H9 (cell line): ENCODE measurements at places on chromosomes 5 and 9.

GRCh38 chr5:158634714-158635113 is 465.0 kb downstream of the EBF1 start:
- no peak for DNase-seq

GRCh38 chr5:92922231-92922967 is 658.6 kb downstream of the NR2F1-AS1 start:
- DNase-seq = no peak

DNA sequence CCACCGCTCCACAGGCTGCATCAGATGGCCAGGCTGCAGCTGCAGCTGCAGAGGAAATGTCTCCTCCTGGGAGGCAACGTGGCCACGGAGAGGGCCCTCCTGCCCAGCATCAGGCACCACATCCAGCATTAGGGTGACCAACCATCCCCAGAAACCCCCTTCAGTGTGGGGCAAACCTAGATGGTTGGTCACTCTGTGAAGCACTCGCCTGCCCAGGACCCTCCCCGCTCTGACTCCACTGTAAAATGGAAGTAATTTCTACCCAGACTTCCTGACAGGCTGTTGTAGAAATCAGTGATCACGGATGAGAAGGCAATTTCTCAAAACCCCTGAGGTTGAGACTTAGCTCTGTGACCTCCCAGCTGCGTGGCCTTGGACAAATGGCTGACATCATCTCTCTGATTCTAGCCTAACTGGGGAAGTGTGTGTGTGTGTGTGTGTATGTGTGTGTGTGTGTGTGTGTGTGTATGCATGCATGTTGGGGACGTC is 31.6 kb downstream of the B4GALT1 start:
- DNase-seq = no peak

- DNase-seq = no peak
Observed at GRCh38 chr9:2477755-2478154, 143.8 kb upstream of the VLDLR start.

DNA sequence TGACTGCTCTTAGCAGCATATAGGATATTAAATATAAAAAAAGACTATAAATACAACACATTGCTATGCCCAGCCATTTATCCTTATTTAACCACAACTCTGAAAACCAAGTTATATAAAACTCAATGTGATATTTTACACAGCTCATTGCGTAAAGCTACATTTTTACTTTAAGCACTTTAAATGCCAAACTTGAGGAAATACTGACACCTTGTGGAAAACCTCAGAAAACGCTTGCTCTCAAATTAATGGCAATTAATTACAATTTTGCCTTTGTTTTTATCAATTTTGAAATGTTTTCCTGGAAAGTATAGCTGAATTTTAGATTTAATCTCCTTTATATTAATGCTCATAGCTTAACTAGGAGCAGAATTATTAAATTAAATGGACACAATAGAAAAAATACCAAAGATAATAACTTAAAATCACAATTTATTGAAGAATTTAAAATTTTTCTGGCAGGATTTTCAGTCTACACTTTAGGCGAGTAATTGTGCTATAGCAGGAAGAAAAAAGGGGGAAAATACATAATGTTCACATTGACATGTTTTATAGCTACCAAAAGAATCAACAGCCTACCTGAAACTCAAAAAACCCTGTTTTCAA is 25.2 kb upstream of the PLAC8L1 start:
- no peak for DNase-seq

GRCh38 chr5:176424181-176424580 is 7.8 kb upstream of the CLTB start:
- DNase-seq = no peak

GRCh38 chr5:55932700-55933099 is 62.1 kb downstream of the IL6ST start:
- no peak for DNase-seq

- no peak for DNase-seq
Observed at GRCh38 chr5:173792781-173793547, 95.2 kb upstream of the CPEB4 start.

DNA sequence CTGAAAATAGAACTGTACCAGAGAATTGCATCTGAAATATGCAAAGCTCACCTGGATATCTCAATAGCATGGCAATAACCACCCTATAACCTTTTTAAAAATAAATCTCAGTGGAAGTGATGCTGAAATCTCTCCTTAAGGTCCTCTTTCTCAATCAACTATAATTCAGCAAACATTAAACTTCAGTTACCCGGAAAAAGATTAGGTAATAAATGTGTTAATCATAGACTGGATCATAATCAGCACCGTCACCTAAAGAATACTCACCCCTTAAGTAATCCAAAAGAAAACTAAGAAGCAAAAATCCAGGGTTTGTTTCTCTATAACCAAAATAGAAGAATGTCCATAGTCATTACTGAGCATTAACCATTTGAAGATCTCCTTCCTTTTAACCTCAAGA is 44.3 kb upstream of the DENND4C start:
- DNase-seq = no peak

DNA sequence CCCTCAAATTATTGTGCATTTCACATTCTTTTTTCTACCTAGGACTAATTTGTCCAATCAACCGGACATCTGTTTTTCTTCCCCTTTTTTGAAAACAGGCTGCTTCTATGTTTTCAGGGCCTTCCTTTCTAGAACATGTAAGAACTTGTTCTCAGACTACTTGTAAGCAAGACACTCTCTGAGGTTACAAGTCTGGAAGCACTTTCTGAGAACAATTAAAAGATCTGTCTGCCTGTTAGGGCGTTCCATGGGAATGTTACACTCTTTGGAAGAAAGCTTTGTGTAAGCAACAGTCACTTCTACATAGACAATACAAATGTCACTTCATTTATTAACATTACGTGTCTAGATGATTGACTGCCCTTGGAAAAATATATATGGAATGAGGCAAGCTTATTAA is 50.9 kb upstream of the HSPB3 start:
- no peak for DNase-seq

GRCh38 chr9:75601280-75601679 is 289.2 kb upstream of the PCSK5 start:
- no peak for DNase-seq

DNA sequence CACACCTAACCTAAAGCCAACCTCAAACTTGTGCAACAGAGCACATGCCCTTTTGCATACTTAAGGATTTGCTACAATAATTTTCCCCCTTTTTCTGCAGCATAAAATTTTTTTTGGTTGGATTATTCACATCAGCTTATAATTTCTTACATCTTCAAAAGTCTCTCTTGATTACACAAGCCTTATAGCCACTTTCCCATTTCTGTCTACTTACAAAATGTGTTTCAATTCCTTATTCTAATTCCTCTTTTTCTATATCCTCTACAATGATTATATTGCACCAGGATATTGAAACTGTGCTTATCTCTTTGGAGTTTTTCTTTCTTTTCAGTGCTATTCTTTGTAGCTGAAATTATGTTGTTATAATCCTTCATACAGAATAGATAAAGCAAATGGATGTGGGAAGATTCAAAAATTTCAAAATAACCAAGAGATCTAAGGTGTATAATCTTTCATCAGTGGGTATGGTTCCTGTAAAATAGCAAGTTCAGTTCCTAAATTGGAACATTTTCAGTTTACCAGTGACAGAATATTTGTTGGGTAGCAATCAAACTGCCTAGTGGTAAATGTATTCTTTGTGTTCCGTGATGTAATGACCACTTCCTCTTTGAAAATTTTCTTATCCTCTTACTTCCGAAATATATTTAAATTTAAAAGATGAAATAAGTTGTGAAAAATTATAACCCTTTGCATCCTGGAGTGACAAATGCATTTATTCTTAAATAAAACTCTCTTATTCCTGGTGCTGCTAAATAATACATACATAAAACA is 386.8 kb upstream of the CHD1 start:
- no peak for DNase-seq

GRCh38 chr5:757931-758697 is 26.4 kb downstream of the ZDHHC11B start:
- peak; percentile 60 for DNase-seq

- DNase-seq = no peak
Observed at GRCh38 chr5:67032921-67033664, 163.5 kb downstream of the CD180 start.

DNA sequence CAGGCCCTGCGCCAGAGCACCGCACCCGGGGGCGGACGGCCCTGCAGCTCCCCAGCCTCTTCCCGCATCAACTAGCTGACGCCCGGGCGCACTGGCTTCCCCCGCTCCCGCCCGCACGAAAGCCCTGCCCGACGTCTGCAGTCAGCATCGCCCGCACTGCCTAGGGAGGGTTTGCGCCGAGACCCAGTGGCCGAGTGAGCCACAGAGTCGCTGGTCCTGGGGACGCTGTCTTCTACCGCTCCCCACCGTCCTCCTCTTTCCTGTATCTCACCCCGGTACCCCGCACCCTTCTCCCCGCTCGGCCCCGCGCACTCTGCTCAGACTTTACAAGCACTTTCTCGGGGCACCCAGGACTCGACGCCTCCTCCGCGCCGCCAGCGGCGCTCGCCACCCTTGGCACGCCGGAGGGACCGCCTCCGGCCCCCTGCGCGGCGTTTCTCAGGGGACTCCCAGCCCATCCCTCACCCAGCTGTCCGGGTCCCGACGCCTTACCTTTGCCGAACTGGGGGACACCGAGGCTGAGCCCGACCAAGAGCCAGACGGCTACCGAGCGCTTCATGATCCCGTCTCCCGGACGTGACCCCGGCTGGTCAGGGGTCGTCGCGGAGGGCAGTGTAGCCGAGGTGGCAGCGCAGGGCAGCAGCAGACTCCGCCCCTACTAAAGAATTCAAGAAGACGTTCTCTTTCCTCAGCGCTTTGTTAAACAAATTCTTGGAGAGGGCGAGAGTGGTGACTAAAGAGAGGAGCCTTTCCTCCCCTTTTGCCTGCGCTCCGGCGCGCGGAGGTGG is 670 bp downstream of the EDIL3 start:
- DNase-seq = peak; percentile 85

DNA sequence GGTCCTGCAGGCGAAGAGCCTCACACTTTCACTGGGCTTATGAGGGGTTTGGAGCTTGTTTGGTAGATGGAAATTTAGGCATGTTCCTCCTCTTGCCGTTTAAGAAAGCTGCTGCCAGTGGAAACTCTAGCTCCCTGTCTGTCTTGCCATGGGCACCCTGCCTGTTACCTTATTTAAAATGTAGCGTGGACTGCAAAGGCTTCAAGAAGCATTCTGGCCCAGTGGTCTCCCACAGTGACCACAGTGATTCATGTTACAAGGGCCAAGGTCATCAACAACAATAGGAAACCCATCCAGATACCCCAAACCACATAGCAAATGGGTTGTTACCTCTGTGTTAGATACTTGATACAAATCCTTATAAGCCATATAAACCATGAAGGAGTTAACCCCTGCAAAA is 96.6 kb downstream of the DPYSL3 start:
- DNase-seq = no peak

DNA sequence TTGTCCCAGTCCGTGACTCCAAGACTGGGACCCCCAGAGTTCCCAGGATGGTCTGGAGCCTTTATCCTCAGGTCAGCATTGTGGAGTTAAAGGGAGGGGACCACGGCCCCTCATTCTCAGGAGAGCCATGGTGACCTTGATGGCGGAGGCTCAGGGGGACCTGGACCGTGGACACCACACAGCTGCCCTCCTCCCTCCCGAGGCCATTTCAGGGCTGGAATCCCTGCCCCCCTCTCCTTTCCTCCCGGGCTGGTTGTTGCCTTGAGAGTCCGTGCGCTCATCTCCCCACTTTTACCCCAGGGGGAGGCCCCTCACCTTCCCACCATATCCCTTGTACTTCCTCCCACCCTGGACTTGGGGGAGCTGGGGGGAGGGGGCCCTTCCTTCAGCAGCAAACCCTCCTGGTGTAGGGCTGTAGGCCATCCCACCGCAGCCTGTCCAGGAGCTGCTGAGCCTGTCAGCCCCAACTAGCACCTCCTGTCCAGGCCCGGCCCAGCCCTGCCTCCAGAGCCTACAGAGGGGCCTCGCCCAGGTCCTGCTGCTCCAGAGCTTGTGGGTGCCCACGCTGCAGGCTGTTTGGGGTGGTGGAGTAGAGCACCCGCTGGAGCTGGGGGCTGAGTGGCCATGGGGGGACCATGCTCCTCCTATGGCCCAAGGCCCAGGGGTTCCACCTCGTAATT is 14.3 kb upstream of the AJM1 start:
- no peak for DNase-seq

DNA sequence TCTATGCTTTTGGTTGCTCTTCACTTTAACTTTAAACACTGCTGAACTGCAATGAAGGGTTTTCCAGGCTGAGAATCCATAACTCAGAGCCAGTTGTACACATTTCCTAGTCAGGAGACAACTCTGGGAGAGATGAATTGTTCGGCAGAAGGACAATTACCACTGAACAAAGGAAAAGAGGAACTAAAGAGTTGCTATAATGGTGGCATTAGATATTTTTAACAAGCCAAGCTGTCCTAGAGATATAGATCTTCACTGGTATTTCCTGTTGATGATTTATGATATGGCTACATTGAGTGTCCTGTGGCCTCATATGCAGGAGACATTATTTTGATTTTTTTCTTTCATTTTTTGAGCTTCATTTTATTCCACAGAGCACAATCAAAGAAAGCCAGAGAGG is 219.1 kb upstream of the PCSK5 start:
- DNase-seq = no peak

DNA sequence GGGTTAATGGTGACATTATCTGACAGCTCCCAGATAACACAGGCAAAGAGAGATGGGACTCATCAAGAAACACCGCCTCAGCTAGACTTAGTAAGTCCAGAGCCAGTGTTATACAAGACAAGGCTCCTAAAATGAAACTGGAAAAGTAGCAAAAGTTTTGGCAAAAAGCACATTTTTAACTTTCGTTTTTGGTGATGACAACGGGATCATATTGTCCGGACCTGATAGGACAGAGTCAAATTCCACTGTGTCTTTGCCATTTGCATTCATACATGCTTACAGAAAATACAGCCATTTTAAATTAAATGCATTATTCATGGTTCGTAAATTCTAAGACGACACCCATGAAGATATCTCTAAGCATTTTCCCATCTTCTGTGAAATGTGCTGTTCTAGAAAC is 152.1 kb downstream of the CRB2 start:
- no peak for DNase-seq

GRCh38 chr9:84701801-84702200 is 32.3 kb downstream of the NTRK2 start:
- DNase-seq = no peak

GRCh38 chr5:54837981-54838380 is 147.4 kb downstream of the ESM1 start:
- no peak for DNase-seq

- DNase-seq = no peak
Observed at GRCh38 chr9:84169240-84169639, 171.3 kb downstream of the SLC28A3 start.

GRCh38 chr5:40630126-40630525 is 49.6 kb upstream of the PTGER4 start:
- no peak for DNase-seq

- DNase-seq = no peak
Observed at GRCh38 chr5:157051604-157052245, 7.2 kb downstream of the HAVCR1 start.

DNA sequence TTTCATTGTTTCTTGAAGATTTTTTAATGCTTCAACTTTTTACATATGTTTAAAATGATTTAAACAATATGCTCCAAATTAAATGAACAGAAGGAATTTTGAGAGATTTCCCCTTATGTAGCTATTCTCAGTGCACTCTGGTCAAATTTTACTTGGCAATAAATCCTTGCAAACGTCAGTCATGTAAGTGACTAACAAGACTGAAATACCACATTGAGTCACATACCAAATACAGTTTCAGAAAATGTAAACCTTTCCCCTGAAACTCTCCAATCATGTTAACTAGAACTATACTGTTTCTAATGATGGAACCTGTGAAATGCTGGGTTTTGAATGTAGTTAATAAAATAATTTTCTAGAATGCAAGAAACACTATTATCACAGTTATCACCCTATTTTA is 29.6 kb downstream of the SAR1B start:
- DNase-seq = no peak

GRCh38 chr9:131423171-131423581 is 29.3 kb downstream of the PRRC2B start:
- peak; percentile 82 for DNase-seq
